A549 treated with CORT108297 at 1 μM for 4 hours (cell line): ENCODE measurements at places on chromosomes 2 and 18. TPM values are rescaled to one million over a fixed set of nuclear protein-coding genes. Genes with fewer than 3 reads are reported as not detected.

OTX1 gene
- total RNA-seq = 2.8 to 4.7 TPM (median 4.3 TPM) in 5 replicates

ALPG gene
- total RNA-seq = 0.12 to 0.22 TPM (median 0.16 TPM) in 5 replicates

KCNS3 gene
- total RNA-seq = 1.1 to 1.5 TPM (median 1.4 TPM) in 5 replicates

NPPC gene
- 0.20 to 0.29 TPM (median 0.23 TPM) in 4 of 5 replicates, not detected in the other for total RNA-seq

PKP4 gene
- total RNA-seq = 23.2 to 29.2 TPM (median 28.8 TPM) in 5 replicates

MOGAT1 gene
- total RNA-seq = not detected in 5 replicates

VSNL1 gene
- not detected in 5 replicates for total RNA-seq

MGAT4A gene
- 0.98 to 2.1 TPM (median 1.3 TPM) in 5 replicates for total RNA-seq

LBX2 gene
- total RNA-seq = 2.5 to 4.4 TPM (median 4.2 TPM) in 5 replicates

TCF7L1 gene
- 6.7 to 9.5 TPM (median 9.2 TPM) in 5 replicates for total RNA-seq

ELOA2 gene
- total RNA-seq = not detected in 5 replicates

G6PC2 gene
- not detected in 5 replicates for total RNA-seq

CAPG gene
- total RNA-seq = 81.9 to 122 TPM (median 101 TPM) in 5 replicates

KCNG2 gene
- total RNA-seq = not detected in 5 replicates

C2orf78 gene
- not detected in 5 replicates for total RNA-seq

EXOC6B gene
- total RNA-seq = 5.7 to 8.6 TPM (median 7.2 TPM) in 5 replicates

MAB21L4 gene
- 0.08 to 0.21 TPM (median 0.15 TPM) in 4 of 5 replicates, not detected in the other for total RNA-seq

SDC1 gene
- 153 to 217 TPM (median 189 TPM) in 5 replicates for total RNA-seq

NPAS2 gene
- total RNA-seq = 73.2 to 114 TPM (median 101 TPM) in 5 replicates

NAT8 gene
- not detected in 5 replicates for total RNA-seq

CTNNA2 gene
- total RNA-seq = 0.17 to 0.35 TPM (median 0.28 TPM) in 5 replicates

FAM124B gene
- total RNA-seq = not detected in 5 replicates

DNER gene
- total RNA-seq = 6.2 to 10.2 TPM (median 7.2 TPM) in 5 replicates

PIK3C3 gene
- 19.5 to 22.7 TPM (median 21.1 TPM) in 5 replicates for total RNA-seq

PDE6D gene
- 20.0 to 25.0 TPM (median 23.4 TPM) in 5 replicates for total RNA-seq

OR6B2 gene
- not detected in 5 replicates for total RNA-seq

AGXT gene
- total RNA-seq = not detected in 5 replicates

TMEM198 gene
- 0.45 to 1.4 TPM (median 1.1 TPM) in 5 replicates for total RNA-seq

UGT1A3 gene
- 0.07 to 0.17 TPM (median 0.13 TPM) in 3 of 5 replicates, not detected in the others for total RNA-seq

CHRNG gene
- total RNA-seq = not detected in 5 replicates

CYRIA gene
- 0.06 to 0.30 TPM (median 0.14 TPM) in 5 replicates for total RNA-seq

HOXD10 gene
- total RNA-seq = 5.3 to 7.2 TPM (median 6.8 TPM) in 5 replicates

ALK gene
- not detected in 5 replicates for total RNA-seq

B3GNT7 gene
- 1.6 to 2.1 TPM (median 1.9 TPM) in 5 replicates for total RNA-seq
